Cerebellum (tissue), 4 donors: ENCODE measurements at places on chromosomes 1 and 21.

GRCh38 chr21:16794950-16795349 is 717.9 kb upstream of the CXADR start:
- no peak for DNase-seq

DNA sequence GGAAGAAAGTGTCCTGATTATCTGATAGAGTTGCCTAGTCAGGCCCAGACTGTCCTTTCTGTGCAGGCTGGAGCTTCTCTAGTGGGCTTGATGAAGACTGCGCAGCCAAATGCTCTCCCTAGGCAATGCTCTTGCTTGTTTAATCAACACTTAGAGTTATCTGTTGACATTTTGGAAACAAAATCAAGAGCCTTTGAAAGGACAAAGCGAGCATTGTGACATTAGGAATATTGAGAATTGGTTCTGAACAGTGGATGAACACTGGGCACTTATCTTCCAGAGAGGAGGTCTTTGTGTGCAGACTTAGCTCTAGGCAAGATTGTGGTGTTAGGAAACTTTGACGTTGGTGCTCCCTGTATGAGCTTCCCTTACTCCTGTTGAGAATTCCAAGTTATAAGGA is 94.5 kb downstream of the DNTTIP2 start:
- no peak for DNase-seq

- DNase-seq = no peak
Observed at GRCh38 chr1:238954865-238955264, 431.5 kb upstream of the CHRM3 start.

GRCh38 chr1:38476111-38476849 is 383.3 kb downstream of the RRAGC start:
- DNase-seq = peak; percentile 4

- DNase-seq = no peak
Observed at GRCh38 chr1:201633811-201634210, 94.9 kb downstream of the NAV1 start.

GRCh38 chr1:32496127-32496526 is 31.3 kb downstream of the ZBTB8B start:
- DNase-seq = no peak

DNA sequence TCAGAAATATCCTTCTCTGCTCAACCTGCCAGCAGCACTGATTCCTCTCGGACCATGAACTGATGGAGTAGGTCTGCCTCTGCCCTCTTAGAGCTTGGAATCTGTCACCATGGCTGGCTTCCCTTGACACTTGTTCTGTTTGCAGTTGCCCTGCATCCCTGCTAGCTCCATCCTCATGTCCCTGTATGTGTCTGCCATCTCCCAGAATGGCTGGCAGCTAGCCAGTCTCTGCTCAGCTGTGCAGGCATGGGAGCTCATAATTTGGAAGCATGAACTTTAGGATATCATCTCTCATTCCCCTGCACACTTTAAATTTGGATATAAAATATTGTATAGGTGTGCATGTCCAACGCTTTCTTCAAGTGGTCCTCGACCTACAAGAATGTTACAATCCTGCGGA is 95.4 kb downstream of the C1orf94 start:
- no peak for DNase-seq

GRCh38 chr1:245155272-245156040 is 671 bp downstream of the KIF26B start:
- DNase-seq = peak; percentile 44

DNA sequence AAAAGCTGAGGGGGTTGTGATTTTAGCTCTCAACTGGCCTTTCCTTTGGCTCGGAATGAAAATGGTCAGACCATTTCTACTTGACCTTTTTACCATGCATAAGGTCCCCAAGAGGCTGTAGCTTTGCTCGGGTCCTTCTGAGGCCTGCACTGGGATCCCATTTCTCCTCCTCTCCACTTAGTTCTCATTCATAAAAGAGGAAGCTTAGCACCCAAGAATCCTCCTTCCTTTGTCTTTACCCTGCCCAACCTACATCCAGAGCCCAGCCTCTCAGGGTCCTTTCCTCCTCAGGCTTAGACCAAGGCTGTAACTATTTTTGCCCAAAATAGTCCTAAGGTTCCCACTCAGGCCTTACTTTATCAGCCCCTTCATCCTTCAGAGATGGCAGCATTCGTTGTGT is 6.0 kb upstream of the SLC27A3 start:
- DNase-seq = no peak

DNA sequence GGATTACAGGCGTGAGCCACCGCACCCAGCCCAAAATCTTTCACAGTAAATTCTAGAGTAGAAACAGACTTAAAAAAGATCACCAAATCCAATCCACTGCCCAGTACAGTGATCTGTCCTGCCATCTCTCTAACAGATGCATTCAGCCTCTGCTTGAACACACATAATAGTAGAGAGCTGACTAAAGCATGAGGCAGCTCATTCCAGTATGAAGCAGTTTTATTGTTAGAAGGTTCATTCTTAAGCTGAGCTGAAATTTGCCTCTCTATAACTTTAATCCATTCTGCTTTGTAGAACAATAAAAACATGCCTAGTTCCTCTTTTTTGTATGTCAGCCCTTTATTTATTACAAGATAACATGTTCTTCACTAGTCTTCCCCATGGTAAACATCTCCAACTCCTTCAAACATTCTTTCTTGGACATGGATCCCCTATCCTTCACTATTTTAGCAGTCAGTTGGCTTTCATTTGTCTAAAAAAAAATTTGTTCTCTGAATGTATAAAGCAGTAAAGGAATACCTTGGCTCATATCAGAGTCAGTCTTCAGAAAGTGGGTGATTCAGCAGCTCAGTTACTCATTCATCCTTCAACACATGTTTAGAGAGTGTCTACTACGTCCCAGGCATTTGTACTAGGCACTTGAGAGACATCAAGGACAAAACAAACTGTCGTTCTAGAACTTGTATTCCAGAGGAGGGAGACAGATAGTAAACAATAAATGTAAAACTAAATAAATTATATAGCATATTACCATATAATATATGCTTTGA is 10.7 kb upstream of the PTBP2 start:
- DNase-seq = no peak

DNA sequence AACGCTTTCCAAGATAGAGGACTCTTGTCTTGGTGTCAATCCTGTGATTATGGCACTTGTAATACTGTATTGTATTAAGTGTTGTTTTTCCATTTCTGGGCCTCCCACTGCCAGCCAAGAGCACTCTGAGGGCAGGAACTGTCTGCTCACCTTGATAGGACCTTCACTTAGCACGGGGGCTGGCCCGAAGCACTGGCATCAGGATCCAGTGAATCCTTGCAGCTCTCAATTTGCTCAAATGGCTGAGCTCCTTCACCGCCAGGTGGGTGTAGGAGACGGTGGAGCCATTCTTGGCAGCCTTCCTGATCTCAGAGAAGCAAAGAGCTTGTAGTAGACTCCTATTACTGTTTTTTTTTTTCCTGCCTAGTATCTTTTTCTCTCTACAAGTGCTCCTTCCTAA is 17.7 kb downstream of the MECR start:
- no peak for DNase-seq

GRCh38 chr1:69373520-69373919 is 194.2 kb upstream of the LRRC7 start:
- no peak for DNase-seq

GRCh38 chr1:66533804-66534740 is at the start of gene SGIP1:
SGIP1 (plus strand) TSS chr1:66534153; CDS start chr1:66534359, 206 bp downstream.
- DNase-seq = peak; percentile 91

- no peak for DNase-seq
Observed at GRCh38 chr1:53069663-53070327, 7.8 kb downstream of the PODN start.

GRCh38 chr1:81548918-81549587 is 251.7 kb upstream of the ADGRL2 start:
- no peak for DNase-seq

- DNase-seq = no peak
Observed at GRCh38 chr1:96164053-96164452, 557.5 kb upstream of the PTBP2 start.

DNA sequence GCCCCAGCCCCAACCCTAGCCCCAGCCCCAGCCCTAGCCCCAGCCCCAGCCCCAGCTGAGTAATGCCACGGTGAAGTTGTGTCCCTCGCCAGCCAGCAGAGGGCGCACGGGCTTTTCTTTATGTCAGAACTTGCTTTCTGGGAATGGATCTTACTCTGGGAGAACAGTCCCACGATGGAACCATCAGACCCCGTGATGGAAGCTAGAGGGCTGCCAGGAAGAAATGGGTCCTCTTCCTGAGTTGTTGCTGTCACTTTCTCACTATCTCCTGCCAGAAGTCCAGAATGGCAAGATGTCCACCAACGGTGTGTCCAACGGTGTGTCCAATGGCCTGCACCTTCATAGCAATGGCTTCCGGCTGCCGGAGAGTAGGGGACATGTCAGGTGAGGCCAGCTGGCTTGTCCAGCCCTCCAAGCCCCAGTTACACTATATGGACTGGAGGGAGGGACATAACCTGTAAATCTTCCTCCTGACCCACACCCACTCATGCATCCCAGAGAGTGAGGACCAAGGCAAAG is 25.1 kb upstream of the TMEM222 start:
- DNase-seq = peak; percentile 78

DNA sequence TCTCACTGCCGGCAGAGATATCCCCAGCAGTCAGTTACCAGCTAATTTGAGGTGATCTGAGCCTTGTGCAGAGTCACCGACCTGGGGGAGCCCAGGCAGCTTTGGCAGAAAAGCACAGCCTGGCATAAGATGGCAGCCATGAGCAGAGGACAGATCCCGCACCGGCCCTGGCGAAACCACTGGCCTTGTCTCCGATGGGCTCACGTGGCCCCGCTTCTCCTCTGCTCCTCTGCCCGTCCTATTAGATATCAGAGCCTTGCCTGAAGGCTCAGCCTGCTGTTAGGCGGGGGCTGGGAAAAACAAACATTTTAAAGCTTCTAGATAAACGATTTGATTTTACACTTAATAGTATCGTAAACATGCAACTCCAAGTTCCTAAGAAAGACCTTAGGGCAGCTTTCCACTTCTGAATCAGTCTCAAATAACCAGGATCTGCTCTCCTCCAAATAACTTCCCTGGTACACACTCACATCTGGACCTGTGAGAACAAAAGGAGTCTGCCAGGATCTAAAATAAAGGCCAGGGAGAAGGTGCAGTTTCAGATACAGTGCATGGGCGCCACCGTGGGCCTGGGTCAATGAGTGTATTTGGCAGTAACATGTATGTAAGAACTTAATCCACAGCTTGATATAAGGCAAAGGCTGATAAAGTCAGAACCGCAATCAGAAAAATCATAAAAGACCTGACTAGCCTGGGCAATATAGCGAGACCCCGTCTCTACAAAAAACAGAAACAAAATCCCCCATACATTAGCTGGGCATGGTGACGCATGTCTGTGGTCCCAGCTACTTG is 10.0 kb downstream of the EDARADD start:
- DNase-seq = no peak

- no peak for DNase-seq
Observed at GRCh38 chr1:41704196-41704595, 214.5 kb downstream of the HIVEP3 start.

GRCh38 chr1:81954534-81955020 is 153.8 kb downstream of the ADGRL2 start:
- no peak for DNase-seq

DNA sequence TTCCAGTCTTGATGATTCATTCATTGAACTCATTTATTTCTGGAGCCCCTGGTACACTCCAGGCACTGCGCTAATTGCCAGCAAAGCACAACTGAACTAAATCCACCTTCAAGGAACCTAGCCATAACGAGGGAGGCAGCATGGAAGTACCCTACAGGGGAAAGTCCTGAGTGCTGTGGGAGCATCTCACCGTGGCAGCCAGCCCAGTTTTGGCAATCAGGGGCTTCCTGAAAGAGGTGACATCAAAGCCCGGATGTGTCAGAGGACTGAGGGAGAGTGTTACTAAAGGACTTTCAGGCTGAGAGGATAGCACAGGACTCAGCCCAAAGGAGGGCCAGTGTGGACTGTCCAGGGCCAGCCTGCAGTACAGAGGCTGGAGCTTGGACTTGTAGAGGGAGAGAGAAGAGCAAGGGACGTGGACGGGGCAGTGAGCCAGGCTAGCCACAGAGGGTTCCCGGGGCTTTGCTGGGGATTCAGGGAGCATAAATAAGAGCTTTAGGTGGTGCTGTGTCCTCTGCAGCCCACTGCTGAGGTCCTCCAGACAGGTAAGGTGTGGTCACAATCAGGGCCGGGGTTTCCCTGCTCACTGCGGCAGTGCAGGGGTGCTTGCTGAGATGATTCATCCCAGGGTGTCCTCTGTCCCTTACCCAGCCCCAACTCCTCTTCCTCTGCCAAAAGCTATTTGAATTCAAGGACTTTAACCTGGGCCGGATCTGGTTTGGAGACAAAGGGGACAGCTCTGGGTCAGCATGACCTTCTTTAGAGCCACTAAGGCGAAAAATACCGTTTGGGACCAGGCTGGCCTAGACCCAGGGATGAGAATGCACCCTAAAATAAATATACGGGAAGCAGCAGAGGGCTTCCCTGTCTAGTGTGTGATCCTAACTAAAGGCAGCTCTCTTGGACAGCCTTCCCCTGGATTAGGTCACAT is 128.3 kb downstream of the EDEM3 start:
- DNase-seq = peak; percentile 76

- no peak for DNase-seq
Observed at GRCh38 chr1:177310326-177310725, 139.6 kb downstream of the BRINP2 start.

DNA sequence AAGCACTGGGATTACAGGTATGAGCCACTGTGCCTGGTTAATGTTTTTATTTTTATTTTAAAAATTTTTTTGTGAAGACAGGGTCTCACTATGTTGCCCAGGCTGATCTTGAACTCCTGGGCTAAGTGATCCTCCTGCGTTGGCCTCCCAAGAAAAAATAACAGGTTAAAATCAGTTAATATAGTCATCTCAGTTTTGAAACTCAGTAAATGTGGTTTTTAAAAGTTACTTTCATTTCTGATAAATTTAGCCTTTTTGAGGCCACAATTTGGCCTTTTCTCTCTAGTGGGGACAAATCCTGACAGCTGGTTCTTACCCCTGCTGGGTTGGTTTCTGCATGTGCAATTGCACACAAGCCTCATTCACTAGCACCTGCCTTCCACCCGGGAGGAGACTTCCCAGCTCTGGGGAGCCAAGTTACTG is 13.3 kb downstream of the PMF1 start:
- no peak for DNase-seq

DNA sequence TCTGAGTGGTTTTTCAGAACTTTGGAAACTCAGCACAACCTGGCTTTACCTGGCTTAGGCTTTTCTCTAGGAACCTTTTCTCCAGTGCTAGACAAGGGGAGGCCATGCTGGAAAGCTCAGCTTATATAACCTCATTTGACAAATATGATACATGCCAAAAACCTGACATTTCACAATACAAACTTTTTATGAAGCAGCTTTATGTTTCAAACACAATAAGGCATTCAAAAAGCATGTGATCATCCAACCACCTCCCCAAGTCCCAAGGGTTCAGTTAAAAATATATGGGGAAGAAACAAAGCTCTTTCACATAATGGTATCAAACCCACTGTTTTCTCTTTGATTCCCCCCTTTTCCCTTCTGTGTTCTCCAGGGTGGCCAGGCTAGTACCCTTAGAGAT is 63.7 kb downstream of the ZC3H11B start:
- no peak for DNase-seq

GRCh38 chr1:177799746-177800145 is 170.1 kb downstream of the SEC16B start:
- no peak for DNase-seq
